Inflammatory macrophage treated with lipopolysaccharide for 4 hours (primary cell): ENCODE measurements at places on chromosomes 5 and 9.

DNA sequence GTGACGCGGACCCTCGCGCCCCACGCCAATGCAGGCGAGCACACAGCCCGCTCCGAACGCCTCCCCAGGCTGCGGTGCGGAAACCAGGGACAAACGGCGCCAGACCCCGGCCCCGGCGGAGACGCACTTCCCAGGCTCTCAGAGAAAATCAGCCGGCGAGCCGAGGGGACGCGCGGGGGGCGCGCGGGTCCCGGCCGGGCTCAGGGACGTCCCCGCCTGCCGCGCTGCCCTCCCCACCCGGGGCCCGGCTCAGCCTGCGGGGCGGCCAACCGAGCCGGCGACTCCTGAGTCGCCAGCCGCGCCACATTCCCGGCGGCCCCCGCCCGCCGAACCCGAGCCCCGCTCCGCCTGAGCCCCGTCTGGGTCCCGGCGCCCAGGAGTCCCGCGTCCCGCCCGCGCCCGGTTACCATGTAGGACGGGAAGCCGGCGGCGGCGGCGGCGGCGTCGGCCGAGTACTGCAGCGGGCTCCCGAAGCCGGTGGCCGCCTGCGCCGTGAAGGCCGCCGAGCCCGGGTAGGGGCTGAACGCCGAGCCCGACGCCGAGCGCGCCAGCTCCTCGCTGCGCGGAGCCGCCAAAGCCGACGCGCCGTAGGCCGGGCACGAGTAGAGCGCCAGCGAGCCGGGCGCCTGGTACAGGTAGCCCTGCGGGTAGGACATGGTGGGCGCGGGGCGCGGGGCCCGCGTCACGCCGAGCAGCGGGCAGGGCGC, 566 bp downstream of the IRX2 start:
- no peak for DNase-seq

- DNase-seq, result no peak
These were observed 78.3 kb upstream of the HSPA9 start for GRCh38 chr5:138653502-138653901.

DNA sequence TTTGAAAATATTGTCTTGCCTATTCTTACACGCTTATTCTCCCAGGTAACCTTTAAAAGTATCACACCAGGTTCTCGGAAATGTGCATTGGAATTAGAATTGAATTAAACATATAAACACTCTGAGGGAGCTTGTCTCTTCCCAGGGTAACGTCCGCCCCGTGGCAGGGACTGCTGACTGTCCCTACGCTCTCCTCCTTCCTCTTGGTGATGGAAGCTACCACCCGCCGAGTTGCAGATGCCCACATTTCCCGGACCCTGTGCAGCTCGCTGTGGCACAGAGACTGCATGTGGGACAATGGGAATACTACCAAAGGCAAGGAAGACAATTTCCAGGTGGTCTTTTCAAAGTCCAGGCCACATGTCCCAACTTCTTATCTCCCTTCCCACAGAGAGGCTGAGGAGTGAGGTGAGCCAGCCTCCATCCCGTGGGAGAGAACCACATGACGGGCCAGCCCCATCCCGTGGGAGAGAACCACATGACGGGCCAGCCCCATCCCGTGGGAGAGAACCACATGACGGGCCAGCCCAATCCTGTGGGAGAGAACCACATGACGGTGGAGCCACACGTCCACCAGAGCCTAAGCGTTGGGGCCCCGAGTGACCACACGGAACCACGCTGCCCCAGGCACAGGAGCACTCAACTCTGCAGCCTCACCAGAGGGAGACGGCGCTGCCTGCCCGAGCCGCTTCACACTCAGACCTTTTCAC, 249.4 kb upstream of the IRX1 start:
- no peak for DNase-seq

DNA sequence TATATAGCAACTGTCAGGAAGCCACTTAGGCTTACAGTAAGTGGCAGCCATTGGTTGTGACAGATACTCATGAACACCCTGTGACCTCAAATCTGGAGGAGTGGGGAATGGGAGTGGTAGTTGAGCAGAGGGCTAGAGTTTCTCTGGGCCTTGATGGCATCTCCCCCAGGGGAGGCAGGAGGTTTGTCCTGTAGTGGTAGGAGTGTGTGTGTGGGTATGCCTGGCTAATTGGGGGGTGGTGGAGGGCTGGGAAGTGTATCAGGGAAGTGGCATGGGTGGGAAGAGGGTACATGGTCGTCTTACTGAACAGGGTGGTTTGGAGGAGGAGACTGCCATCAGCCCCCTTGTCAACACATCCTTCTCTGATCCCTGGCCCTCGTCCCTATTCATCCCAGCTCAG, 71.5 kb downstream of the PSD2 start:
- no peak for DNase-seq

- no peak for DNase-seq
These were observed 50.0 kb downstream of the NACC2 start for GRCh38 chr9:136044971-136045594.

DNA sequence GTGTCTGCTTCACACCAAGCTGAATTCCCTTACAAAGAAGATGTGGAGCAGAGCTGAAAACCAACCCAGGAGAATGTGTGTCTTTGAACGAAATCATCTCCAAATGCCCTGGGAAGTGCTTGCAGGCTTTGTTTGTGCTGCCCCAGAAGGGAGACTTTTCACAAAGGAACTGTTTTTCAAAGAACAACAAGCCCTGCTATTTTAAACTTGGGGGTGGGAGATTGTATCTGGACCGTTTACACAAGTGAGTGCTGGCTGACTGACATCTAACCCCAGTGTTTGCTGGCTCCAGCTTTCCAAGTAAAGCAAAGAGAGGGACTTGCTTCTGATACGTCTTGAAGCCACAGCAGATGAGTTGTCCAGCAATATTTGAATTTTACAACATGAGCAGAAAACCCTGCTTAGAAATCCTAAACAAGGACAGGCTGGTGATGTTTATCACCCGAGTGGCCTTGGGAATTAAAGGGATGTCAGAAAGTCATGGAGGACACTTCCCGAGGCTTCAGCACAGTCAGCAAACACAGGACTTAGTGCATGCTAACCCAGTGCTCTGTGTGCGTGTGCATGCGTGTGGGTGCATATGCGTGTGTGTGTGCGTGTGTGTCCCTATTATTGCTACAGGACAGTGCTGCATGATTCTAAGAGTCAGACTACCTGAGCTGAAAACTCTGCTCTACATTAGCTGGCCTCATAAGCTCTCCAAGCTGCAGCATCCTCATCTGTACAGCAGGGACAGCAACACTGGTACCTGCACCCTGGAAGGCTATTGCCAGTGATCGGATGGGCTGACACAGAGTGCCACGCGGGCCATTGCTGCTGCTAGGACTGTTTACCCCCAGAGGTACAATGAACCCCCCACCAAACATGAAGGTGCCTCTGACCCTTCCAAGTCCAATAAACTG, 1.4 kb downstream of the ADAMTS12 start:
- DNase-seq, result no peak

- no peak for DNase-seq
These were observed 20.8 kb downstream of the OR1L3 start for GRCh38 chr9:122695696-122696095.

- no peak for DNase-seq
These were observed 11.3 kb downstream of the TMEM250 start for GRCh38 chr9:136107155-136107952.

- DNase-seq, result no peak
These were observed 97.0 kb downstream of the FOXD1 start for GRCh38 chr5:73351593-73351992.

GRCh38 chr9:97742545-97742944, 45.4 kb upstream of the XPA start:
- no peak for DNase-seq

DNA sequence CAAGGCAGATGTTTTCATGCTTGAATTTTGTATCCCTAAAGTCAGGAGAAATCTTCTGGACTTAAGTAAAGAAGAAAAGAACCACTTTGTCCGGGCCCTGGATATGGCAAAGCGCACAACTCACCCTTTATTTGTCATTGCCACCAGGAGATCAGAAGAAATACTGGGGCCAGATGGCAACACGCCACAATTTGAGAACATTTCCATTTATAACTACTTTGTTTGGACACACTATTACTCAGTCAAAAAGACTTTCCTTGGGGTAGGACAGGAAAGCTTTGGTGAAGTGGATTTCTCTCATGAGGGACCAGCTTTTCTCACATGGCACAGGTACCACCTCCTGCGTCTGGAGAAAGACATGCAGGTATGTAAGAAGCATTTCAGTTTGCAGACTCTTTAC, 2.3 kb downstream of the TYRP1 start:
- no peak for DNase-seq

DNA sequence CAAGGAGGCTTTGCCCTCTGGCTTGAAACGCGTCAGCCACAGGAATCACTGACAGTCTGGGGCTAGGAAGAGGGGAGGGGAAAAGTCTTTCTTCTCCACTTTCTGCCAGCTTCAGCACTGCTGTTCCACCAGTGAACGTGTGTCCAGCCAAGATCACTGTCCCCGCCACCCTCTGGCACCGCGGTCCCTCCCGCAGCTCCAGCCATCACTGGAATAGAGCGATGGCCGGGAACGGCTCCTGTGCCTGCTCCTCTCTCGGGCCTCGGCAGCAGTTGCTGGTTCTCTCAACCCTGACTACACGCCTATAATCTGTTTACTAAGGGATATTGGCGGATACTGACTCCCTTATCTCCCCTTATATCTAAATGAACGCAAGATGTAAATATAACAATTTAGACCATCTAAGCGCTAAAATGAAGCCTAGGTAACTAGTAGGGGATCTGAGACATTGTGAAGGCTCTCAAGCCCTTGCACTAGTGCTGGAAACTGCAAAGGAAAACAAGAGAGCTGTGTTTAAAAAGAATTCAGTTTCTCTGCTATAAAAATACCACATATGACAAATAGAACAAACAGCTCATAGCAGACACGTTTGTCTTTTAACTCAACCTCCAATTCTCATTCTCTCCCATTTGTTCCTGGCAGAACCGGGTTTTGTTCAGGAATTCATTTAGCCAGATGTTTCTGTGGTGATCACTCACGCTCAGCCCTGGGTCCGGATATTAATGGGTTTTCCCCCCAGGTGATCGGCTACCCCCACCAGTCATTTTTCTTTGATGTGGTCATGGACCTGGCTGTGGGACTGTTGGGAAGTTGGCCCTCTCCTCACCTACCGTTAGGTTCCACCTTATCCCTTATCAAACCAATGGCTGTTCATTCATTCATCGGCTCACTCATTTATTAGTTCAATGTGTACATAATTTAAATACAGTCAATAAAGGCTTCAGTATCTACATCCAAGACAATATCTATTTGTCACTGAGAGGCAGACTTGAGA, 149.8 kb downstream of the MED10 start:
- no peak for DNase-seq

- DNase-seq, result no peak
These were observed 431.4 kb upstream of the CCNG1 start for GRCh38 chr5:163005949-163006348.

- DNase-seq, result no peak
These were observed 286.9 kb downstream of the PARP8 start for GRCh38 chr5:50953290-50953689.

DNA sequence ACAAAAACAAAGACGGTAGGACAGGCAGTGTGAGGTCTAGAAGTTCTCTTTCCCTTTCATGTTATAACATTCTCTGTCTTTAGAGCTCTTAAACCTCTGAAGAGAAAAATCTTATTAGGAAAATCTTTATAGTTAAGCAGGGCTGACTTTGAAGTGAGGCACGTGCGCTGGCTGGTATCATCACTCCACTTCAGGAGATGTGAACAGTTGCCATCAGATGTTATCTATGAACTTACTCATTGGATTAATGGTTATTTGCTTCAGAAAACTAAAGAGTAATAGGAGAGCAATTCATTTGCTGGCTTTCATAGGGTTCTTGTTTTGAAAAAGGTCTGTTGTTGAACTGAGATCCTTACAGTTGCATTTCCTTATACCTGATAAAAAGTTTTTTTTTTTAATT, 25.7 kb downstream of the LRRTM2 start:
- DNase-seq, result no peak

DNA sequence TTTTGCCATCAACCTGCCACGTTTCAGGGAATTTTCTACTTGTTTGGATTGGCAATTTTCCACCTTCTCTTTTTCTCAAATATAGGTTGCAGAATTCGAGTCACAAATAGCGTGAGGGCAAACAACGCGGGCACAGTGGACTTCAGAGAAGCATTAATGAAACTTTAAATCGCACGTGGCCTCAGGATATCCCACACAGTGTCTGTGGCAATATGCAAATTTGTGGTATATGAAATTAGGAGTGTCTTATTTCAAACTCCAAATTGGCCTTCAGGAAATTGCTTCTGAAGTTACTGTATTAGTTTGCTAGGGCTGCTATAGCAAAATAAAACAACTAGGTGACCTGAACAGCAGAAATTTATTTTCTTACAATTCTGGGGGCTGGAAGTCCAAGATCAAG, 91.2 kb downstream of the MTRR start:
- no peak for DNase-seq

DNA sequence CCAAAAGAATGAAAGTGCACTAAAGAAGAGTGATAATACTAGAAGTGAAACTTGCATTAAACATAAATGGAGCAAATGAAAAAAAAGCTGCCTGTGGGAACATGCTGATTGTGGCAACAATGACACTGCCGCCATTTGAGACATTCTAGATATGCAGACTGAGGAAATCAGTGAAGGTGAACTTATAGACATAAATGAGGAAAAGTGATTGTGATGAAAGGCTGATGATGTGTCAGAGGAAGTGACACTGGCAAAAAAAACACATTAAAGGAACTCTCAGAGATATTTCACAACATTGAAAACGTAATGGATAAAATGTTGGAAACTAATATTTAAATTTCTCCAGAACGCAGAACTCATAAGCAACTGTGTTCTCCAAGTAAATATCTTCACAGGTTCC, 1.2 kb downstream of the ERCC8 start:
- DNase-seq, result peak; percentile 85

GRCh38 chr9:110922145-110922544, 116.1 kb downstream of the LPAR1 start:
- no peak for DNase-seq

DNA sequence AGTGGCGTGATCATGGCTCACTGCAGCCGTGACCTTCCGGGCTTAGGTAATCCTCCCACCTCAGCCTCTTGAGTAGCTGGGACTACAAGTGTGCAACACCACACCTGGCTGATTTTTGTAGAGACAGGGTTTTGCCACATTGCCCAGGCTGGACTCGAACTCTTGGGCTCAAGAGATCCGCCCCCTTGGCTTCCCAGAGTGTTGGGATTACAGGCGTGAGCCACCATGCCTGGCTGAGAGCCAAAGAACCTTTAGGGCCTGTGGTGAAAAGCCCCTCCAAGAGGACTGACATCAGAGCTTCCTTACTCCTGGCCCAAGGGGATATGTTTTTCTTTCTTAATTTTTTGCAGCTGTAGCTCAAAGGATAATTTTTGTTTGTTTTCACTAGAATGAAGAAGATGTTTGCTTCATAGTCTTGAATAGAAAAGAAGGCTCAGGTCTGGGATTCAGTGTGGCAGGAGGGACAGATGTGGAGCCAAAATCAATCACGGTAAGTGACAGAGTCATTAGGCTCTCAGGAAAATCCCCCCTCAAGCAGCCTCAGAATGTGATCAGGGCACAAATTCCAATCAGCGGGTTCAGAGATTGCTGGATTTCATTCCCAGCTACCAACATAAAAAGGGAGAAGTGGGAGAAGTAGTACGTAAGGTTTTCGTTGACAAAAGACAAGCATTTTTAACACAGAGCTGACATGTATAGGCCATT, 77.1 kb downstream of the GOLPH3 start:
- DNase-seq, result no peak

- DNase-seq, result peak; percentile 80
These were observed 176.4 kb upstream of the ANKRD55 start for GRCh38 chr5:56409331-56410190.
